ENCODE measurements at places on chromosomes 4 and X. TPM values are rescaled to one million over a fixed set of nuclear protein-coding genes. Genes with fewer than 3 reads are reported as not detected.

Gene GPRASP1
- 9.7 TPM for total RNA-seq

Gene EDA
- total RNA-seq, result 6.3 TPM

Gene BANK1
- 2.7 TPM for total RNA-seq

Gene RBMXL3
- total RNA-seq, result not detected

Gene ASB5
- 3.4 TPM for total RNA-seq

Gene TAF7L
- total RNA-seq, result not detected

GRCh38 chrX:48956728-48957414, 536 bp downstream of the OTUD5 start:
- peak; percentile 17 for DNase-seq
- H3K4me1 ChIP-seq, result no peaks in the 10 kb centered on the region
- H3K27ac ChIP-seq, result peak overlapping the region; percentile 62

GRCh38 chr4:156815717-156816359, 155.8 kb downstream of the PDGFC start:
- H3K4me1 ChIP-seq, result no peaks in the 10 kb centered on the region
- no peak for DNase-seq
- H3K27ac ChIP-seq, result no peak overlapping the region
- no peaks in the 10 kb centered on the region for H3K27me3 ChIP-seq

- no peak overlapping the region for H3K27ac ChIP-seq
- DNase-seq, result peak; percentile 25
- no peak overlapping the region for H3K4me3 ChIP-seq
- H3K4me1 ChIP-seq, result peaks cover 3% of the 10 kb centered on the region
- H3K36me3 ChIP-seq, result no peaks in the 10 kb centered on the region
Measured at GRCh38 chr4:81635739-81636138, 164.0 kb upstream of the RASGEF1B start.

- H3K4me3 ChIP-seq, result no peak overlapping the region
- no peaks in the 10 kb centered on the region for H3K4me1 ChIP-seq
- no peaks in the 10 kb centered on the region for H3K27me3 ChIP-seq
- no peak for DNase-seq
Measured at GRCh38 chrX:49610718-49611310, 12.0 kb downstream of the GAGE1 start.

Measured in heart left ventricle (tissue), 16 donors.